ENCODE measurements at places on chromosomes 2 and 18.
A peak's percentile ranks its signal among the peaks of the same experiment; 100 is the strongest.

GRCh38 chr18:27735117-27735516, 441.8 kb downstream of the CDH2 start:
- H3K27me3 ChIP-seq = no peaks in the 10 kb centered on the region
- H3K4me3 ChIP-seq = no peak overlapping the region
- H3K27ac ChIP-seq = no peak overlapping the region

GRCh38 chr18:78765637-78766281, 213.9 kb upstream of the SALL3 start:
- no peaks in the 10 kb centered on the region for H3K27me3 ChIP-seq
- no peak overlapping the region for H3K4me3 ChIP-seq
- H3K4me1 ChIP-seq = peaks cover 4% of the 10 kb centered on the region
- no peaks in the 10 kb centered on the region for H3K36me3 ChIP-seq

GRCh38 chr2:192570788-192571187, 376.1 kb upstream of the TMEFF2 start:
- H3K36me3 ChIP-seq = no peaks in the 10 kb centered on the region
- no peaks in the 10 kb centered on the region for H3K4me1 ChIP-seq
- H3K27me3 ChIP-seq = no peaks in the 10 kb centered on the region
- no peak for DNase-seq

GRCh38 chr2:200861617-200862155, 2.8 kb downstream of the CLK1 start:
- no peaks in the 10 kb centered on the region for H3K27me3 ChIP-seq
- H3K4me3 ChIP-seq = peak overlapping the region; percentile 3
- peaks cover 4% of the 10 kb centered on the region for H3K36me3 ChIP-seq
- DNase-seq = no peak

DNA sequence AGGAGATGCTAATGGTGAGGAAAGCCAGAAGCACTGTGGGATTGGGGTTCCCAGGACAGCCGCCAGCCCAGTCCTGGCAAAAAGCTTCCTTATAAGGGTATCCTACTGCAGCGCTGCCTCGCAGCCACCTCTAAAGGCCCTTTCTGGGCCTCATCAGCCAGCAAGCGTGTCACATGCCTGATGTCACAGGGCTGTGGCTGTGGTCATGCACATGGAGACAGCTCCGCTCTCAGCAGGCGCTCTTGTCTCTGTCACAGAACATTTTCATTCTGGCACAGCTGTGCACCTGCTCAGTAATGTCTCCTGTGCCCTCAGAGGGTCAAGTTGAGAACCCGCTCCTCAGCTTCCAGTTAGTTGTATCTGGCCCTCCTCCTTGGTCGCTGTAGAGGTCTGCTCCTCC, 17.7 kb upstream of the MAL start:
- no peaks in the 10 kb centered on the region for H3K36me3 ChIP-seq
- H3K27me3 ChIP-seq = no peaks in the 10 kb centered on the region
- H3K4me3 ChIP-seq = no peak overlapping the region
- no peak for DNase-seq
- H3K4me1 ChIP-seq = no peaks in the 10 kb centered on the region

Data from Caco-2 (cell line).